ENCODE measurements at places on chromosomes 7 and 10.

DNA sequence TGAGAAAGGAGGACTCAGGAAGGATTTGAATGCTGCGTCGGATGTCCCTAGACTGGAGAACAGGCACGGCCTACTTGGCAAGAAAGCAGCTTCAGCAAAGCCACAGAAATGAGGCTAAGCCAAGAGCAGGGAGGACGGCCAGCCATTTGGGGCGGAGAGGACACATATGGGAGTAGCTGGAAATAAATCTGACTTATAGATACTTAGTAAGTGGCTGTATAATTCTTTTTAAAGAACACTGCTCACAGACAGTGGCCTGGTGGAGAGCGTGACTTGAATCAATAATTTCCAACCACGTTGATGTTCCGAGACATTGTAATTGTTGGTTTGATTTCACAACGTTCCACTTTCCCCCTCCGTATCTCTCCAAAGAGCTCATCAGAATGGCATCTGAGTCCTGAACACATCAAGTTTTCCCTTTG, 67.7 kb upstream of the JCAD start:
- no peak for DNase-seq

DNA sequence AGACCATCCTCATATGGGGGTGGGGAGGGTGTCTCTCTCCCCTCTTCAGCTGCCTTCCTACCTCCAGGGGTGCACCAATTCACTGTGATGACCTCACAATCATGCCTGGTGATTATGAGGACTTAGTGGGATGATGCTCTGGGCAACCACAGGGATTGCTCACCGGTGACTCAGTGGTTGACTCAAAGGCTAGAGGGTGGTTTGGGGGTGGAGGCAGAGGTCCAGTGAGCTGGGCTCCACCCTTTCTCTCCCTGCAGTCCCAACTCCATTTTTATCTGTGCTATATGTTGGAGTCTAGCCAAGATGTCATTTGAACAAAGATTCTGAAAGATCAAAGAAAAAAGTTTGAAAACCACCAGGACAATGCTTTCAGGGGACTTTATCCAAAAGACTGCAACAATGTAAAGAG, 286.9 kb downstream of the KCNMA1 start:
- DNase-seq = peak; percentile 20

- no peak for DNase-seq
Measured at GRCh38 chr10:3350205-3350604, 177.6 kb upstream of the PITRM1 start.

DNA sequence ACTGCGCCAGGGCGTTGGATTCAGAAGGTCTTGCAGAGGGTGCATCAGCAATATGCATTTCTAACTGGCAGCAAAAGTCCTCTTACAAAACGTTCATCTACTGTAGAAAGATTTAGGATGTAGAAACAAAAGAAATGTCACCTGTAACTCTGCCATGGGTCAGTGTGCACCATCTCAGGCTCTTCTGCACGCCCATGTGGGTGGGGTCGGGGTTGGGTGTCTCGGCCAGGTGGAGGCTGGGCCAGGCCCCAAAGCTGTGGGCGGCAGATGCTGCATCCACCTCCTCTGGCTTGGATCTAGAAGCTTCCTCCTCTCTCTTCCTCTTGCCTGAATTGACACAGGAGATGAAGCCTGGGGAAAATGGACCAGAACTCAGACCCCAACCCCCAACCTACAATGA, 111.3 kb upstream of the PPP2R2D start:
- no peak for DNase-seq

GRCh38 chr10:43304687-43305333, 37.9 kb upstream of the RASGEF1A start:
- DNase-seq = peak; percentile 60

DNA sequence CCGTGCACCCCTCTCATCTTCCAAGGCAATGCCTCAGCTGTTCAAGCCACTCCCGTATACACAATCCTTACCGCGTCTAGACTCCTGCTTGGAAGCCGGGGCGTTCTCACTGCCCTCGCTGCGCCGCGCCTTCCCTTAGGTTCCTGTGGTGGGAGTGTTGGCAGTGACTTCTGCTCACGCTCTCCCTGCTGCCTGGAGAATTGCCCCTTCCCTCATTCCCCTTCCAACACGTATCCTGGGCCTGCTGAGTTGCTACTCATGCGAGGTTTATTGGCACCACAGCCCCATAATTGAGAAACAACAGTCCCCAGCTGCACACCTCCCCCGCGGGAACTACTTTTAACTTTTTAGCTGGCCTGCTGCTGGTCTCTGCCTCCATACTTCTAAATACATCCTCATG, 31.9 kb downstream of the RBM17 start:
- no peak for DNase-seq

GRCh38 chr7:154750353-154750801, 252.5 kb downstream of the PAXIP1 start:
- no peak for DNase-seq

- no peak for DNase-seq
Measured at GRCh38 chr10:9243941-9244411, 1189.5 kb downstream of the GATA3 start.

DNA sequence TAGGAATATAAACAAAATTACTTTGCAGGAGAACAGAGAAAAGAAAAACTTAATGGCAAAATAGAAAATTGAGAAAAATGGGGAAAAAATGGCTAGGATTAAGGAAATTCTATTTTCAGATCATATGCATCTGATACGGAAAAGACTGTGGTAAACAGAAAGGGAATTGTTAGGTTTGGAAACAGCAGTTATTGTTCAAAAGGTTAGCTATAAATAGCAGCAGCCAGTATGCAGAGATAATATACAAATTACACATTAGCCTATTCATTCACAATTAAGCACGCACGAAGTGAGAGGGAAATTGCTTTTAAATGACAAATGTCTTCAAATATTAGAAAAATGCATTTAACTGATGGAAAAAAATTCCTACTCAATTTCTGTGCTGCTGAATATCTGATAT, 224.1 kb upstream of the FAM3C start:
- no peak for DNase-seq

GRCh38 chr10:118870467-118871243, 115.9 kb upstream of the CACUL1 start:
- peak; percentile 35 for DNase-seq

GRCh38 chr10:98012644-98013043, 17.8 kb downstream of the CRTAC1 start:
- no peak for DNase-seq

- no peak for DNase-seq
Measured at GRCh38 chr10:133315847-133316246, 7.1 kb downstream of the ZNF511 start.

DNA sequence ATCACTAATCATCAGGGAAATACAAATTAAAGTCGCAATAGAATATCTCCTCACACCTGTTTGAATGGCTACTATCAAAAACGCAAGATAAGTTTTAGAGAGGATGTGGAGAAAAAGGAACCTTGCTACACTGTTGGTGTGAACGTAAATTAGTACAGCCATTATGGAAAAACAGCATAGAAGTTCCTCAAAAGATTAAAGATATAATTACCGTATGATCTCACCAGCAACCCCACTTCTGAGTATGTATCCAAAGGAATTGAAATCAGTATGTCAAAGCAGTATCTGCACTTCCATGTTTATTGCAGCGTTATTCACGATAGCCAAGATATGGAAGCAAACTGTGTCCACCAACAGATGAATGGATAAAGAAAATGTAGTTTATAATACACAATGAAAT, 164.4 kb downstream of the ZNF365 start:
- DNase-seq = no peak

GRCh38 chr7:108051454-108051853, 48.5 kb upstream of the LAMB1 start:
- no peak for DNase-seq

DNA sequence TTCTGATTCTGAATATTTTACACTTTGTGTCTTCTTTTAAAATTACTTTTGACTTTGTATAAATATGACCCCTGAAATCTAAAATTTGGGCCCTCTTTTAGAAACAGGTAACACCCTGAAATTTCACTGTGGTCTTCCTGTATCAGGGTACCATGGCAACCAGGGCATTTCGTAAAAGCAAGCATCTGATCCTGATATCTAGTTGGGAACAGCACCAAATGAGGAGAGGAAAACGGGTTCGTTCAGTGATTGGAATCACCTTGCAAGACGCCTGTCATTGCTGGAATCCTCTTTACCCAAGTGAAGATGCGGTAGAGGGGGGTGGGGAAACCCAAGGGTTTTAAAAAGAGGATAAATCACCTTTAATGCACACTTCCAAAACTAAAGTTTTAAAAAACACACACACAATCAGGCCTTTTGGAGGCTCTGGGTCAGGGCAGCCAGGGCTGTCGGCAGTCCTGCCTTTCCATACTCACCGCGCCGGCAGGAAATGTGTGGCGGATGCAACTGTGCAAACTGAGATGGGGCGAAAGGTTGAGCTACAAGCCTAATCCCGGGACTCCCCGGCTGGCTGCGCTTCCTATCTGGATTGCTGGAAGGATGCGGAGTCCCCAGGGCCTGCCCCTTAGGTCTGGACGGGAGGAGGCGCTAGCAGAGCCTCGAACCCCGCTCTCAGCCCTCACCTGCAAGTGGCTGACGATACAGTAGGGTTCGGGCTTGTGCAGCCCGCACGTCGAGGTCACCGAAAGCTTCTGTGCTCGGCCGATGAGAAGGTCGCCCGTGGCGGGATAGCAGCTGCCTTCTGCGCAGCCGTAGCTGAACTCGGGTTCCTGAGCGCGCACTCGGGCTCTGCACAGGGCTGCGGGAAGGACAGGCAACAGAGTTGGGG, 1.8 kb downstream of the LAMB1 start:
- DNase-seq = no peak

DNA sequence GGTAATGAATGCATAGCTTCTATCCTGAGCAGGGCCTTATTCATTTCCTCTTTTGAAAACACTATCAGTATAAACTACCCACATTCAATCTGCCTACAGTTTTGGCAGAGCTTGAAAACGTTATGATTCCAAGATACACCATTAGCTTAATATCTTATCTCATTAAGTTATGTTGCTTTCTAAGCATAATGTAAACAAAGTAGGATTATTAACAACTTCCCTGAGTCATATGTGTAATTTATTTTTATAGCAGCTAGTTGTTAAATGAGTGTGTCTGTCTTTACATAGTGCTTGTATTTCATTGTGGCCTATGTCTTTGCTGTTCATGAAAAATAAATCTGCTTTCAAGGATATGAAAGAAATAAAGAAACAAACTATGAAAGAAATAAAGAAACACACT, 106.2 kb upstream of the DLX6 start:
- no peak for DNase-seq

DNA sequence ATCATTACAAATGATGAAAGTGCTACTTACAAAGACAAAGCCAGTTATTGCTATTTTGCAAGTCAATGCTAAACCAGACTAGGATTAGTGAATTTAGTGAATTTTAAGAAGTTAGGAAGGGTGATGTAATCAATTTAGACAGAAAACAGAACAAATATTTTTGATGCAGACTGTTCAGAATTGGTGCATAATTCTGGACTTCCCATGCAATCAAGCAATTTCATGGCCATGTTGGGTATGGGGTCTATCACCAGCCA, 85.4 kb downstream of the CH25H start:
- DNase-seq = no peak

DNA sequence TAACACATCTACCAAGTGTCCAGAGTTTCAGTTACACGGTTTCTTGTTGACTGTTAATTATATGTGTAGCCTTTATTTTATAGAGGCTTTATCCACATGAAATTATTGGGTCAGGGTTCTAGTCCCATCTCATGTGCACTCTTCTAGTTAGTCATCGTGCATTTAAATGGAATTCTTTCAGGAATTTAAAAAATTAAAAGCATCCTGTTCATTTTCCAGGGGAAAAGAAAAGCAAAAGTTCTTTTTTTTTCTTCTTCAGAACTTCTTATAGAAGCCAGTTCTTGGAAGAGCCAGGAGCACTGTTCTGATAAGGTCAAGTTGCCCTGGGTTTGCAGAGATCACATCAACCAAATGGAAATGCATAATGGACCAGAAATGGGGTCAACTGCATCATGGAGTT, 324.7 kb downstream of the INHBA start:
- no peak for DNase-seq

DNA sequence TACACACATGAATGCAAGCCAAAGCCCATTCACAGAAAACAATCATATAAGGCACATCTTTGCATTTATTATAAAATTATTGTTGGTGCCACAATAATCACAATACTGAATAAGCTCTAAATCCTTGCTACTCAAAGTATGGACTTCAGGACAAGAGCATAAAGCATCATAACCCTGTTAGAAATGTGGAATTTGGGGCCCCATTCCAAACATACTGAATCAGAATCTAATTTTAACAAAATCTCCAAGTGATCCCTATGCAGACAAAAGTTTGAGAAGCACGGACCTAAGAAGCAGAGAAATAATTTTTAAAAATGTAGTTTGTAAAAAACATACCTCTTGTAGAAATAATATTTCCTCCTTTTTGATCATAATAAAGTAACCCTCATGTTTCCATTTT, 199.2 kb downstream of the IMMP2L start:
- DNase-seq = no peak

DNA sequence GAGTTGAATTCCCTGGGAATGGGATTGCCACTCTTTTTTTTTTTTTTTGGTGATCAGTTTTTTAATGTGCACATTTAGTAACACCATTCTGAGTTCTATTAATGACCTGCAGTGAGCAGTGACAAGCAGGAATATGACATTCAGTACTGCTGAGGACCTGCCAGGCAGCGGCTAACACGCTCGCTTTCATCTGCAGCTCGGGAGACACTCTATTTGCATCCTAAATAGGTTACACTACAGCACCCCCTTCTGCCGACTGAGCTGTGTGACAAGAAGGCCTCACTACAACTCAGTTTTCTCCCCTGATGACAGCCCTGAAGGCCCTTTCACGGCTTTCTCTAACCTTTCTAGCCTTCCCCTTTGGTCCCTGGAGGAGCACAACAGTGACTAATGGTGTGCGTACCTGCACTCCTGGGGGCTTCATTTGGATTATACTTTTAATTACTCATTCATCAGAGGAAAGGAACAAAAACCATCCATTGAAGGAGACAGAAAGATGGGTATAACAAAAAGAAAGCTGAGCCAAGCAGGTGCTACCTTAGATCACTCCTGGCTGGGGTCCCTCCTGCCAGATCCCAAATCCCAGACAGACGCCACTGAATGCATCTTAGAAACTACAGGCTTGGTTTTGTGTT, 872.4 kb downstream of the LRMDA start:
- peak; percentile 81 for DNase-seq

- DNase-seq = no peak
Measured at GRCh38 chr7:137768366-137768765, 78.4 kb downstream of the DGKI start.

DNA sequence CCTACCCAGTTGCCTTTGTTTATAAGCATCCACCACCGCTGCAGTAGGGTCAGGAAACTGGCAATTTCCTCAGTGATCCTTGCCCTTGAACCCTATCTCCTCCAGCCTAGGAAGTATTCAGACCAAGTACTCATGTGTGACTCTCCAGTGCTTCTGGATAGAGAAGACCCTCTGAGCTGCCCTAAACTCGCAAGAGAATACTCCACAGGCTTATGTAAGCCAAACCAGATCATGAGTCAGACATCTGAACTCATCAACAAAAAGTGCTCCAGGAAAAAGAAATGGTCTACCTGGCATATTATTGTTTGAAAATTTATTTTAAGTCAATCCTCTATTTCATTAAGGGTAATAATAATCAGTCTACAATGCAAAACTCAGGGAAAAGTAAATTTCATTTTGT, 101.3 kb downstream of the KAT6B start:
- DNase-seq = no peak

GRCh38 chr10:88881320-88881719, 1.3 kb downstream of the STAMBPL1 start:
- DNase-seq = no peak

Measured in HEK293T (cell line).